Left renal cortex interstitium (tissue), 4 donors: ENCODE measurements at places on chromosomes 1 and 21. TPM values are rescaled to one million over a fixed set of nuclear protein-coding genes. Genes with fewer than 3 reads are reported as not detected.

DNA sequence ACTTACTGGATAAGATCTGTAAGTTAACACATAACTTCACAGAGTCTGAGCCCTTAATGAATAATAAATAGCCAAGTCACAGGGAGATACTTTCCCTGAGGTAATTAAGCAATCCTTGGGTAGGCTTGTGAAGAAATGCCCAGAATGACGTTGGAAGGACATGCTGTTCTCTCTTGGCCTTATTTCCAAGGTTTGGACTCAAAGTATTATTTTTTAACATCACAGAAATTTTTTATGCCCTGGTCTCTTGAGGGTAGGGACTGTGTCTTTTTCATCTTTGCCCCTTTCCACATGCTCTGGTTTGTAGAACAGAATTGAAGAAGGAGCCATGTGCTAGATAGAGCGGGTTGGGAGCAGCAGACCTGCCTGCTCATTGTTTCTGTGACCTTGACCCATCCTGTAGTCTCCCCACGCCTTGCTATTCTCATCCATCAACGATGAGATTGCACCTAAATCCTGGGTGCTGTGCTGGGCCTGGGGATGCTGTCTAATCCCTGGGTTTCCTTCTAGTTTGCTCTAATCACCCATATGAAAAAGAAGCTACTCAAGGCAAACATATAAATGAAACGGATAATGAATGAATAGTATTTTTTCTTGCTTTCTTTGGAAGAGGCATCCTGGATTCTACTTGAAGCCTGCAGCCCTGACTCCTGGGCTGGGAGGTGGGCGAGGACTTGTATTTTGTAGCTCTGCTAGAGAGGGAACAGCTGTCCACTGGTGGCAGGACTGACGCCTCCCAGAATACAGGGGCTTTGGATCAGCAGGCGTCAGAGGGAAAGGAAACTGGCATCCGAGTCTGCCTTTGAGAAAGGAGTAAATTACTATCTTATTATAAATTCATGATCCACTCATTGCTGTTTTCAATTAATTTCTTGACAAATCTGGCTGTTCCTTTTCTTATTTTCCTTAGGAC, 17.5 kb upstream of the LAMTOR5 start:
- no peak for DNase-seq

DNA sequence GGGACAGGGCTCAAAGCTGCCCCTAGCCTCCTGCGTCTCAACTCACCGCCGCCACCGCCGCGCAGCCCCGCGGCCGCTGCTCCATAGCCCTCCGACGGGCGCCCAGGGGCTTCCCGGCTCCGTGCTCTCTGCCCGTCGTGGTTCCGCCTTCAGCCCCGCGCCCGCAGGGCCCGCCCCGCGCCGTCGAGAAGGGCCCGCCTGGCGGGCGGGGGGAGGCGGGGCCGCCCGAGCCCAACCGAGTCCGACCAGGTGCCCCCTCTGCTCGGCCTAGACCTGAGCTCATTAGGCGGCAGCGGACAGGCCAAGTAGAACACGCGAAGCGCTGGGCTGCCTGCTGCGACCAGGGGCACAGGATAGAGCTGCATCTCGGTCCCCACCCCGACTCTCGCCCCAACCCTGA, at the start of gene TNFRSF25:
Gene TNFRSF25, minus strand, starts transcription at position 151 of the 400 bp plus-strand sequence. Its CDS starts 66 bp downstream, at position 85.
- DNase-seq = no peak

GRCh38 chr1:145847827-145848226, 2.4 kb downstream of the NUDT17 start:
- no peak for DNase-seq

DNA sequence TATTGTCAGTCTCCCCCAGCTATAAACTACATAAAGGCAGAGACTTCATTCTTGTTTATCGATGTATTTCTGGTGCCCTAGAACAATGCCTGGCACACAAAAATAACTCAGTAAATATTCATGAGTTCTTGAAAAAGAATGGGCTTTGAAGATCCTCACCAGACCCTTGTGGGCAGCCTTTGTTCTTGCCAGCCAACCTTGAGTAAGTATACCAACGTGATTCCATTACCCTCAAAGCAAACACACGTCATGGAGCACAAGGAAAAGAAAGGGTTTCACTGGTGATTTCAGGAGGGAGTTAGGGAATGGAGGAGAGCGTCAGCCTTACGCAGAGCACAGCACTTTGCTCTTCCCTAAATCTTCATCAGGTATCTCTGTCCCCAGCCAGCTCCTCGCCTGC, 29.4 kb downstream of the NMNAT2 start:
- no peak for DNase-seq

GRCh38 chr1:30328401-30329262, 394.8 kb downstream of the MATN1 start:
- no peak for DNase-seq

GRCh38 chr1:234906654-234907053, 222.0 kb downstream of the TOMM20 start:
- DNase-seq = no peak

DNA sequence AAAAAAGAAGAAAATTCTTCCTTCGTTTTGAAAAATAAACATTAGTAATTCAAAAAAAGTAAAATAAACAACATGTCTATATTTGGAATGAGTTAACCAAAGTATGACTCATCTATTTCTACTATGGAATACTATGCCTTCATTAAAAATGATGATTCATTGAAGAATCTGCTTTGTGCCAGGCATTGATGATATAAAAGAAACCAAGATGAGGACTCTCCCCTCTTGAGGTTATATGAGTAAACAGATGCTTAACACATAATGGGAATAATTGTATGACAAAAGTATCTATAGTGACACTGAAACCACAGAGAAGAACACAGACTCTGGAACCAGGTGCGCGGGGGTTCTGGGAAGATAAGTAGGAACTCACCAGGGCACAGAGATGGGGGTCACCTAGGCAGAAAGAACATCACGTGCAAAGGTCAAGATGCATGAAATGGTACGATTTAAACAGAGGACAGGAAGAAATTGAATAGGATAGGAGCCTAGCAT, 18.8 kb downstream of the ELF3 start:
- no peak for DNase-seq

DNA sequence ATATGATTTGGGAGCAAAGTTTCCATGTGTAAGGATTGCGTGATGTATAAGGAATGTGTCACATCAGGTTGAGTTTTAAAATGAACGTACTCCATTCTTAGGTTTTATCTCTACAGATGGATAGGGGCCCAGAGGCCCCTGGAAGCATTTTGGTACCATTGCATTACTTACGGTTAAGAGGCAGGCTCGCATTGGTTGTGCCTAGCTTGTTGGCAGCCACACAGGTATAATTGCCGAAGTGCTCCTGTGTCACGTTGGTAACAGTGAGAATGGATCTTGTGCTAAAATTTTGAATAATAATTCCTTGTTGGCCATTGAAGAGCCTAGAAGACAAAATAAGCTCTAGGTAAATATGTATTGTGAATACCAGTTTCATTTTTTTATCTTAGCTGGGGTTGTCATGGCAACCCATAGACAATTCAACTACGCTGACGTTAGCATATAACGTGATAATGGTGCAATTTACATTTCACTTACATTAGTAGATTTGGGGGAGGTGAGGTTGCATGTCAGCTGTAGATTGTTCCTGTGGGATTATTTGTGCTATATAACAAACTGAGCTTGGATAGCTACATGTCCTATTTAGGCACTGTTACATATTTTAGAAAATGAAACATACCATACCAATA, 511.9 kb upstream of the ZRANB2 start:
- no peak for DNase-seq

DNA sequence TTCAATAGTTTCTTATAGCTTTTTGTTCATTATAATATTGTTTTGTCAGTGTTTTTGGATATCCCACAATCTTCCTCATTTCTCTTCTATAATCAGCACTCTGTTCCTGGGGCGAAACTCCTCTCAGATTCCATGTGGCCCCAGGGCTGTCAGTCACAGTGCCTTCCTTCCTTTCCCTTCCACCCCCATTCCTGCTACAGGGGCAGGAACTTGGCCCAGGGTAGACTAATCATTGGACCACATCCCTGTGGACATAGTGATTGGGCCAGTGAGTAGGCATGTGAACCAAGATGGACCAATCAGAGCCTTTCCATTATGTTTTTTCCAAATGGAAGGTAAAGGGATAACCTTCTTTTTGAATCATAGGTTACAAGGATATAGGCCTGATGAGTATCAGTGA, 78.3 kb downstream of the PGM1 start:
- DNase-seq = no peak

The FGR gene
- polyA plus RNA-seq = 1.5 TPM

GRCh38 chr1:111470596-111470995, 3.2 kb upstream of the C1orf162 start:
- no peak for DNase-seq

The LINGO4 gene
- not detected for polyA plus RNA-seq

GRCh38 chr1:58089898-58090534, 456.5 kb downstream of the OMA1 start:
- DNase-seq = no peak

DNA sequence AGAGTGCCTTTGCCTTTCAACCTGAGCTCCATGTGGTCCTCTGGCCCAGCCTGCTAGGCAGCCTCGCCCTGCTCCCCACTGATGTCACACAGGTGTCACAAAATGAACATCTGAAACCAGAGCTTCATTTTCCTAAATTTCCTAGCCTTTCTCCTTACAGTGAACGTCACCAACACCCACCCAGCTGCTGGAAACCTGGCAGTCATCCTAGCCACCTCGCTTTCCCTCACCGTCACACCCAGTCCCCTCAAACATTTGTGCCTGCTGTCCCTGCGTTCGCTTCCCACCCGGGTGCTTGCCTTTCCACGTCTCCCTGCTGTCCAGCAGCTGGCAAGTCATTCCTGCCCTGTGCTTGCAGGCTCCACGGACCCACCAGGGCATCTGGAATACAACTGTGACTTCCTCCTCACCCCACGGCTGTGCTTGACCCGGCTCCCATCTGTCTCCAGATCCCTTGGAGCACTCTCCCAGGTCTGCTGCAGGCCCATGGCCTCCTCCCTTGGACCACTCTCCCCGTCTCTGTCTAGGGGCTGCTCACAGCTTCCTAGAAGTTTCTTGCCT, 23.5 kb downstream of the ADARB1 start:
- DNase-seq = no peak

DNA sequence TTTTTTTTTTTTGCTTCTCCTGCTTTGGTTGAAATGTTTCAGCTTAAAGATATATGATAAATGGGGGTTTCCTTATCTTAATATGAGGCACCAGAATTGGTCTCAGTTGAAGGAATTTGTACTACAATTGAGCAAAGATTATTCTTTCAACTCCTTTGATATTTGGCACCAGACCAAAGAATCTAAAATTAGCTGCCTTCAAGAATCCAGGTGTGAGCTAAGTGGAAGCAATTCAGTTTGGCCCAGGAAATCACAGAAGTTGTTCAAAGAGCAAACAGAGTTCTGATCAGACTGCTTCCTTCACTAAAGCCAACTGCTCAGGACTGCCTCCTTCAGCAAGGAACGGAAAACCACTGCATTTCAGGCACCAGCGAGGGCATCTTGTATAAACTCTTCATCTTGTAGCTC, 68.3 kb upstream of the BCAR3 start:
- no peak for DNase-seq

DNA sequence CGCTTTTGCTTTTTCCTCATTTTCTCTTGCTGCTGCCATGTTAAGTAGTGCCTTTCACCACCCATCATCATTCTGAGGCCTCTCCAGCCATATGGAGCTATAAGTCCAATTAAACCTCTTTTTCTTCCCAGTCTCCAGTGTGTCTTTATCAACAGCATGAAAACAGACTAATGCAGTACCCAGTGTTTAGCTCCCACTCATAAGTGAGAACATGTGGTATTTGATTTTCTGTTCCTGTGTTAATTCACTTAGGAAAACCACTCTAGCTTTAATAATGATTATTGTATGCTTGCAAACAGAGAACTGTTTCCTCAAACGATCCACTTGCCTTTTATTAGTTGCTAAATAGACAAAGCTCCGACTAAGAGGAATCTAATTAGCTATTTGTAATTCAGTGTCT, 43.3 kb downstream of the IL23R start:
- no peak for DNase-seq

- DNase-seq = no peak
These were observed 42.0 kb downstream of the S1PR1 start for GRCh38 chr1:101278845-101279244.

The C1orf53 gene
- polyA plus RNA-seq = 1.7 TPM

DNA sequence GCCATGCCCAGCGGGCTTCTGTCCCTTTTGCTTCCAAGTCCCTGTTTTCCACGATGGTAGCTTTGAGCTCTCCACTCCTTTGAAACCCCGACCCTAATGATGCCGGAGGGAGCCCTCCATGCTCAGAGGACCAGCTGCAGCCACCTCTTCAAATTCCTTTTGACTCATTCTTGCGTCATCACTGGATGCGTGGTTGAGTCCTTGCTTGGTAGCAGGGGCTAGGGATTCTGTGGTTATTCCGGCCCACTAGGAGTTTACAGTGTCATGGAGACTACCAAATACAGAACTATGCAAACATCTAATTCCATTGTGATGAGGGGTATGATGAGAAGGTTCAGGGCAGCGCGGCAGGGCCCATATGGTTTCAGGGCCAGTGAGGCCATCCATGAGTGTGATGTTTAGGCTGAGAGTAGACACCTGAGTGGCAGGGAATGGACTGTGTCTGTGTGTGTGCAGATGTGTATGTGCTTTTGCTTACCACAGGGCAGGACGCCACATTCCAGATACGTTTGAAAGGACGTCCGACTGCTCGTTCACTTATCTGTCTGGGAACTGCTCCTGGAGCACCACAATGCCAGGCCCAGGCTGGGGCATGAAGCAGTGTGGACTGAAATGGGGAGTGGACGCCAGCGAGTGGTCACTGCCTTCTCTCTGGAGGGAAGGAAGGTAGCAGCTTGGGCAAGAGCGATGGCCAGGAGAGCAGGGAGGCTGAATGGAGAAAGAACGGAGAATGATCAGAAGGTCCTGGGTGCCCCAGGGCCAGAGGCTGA, 30.4 kb upstream of the ZBTB21 start:
- DNase-seq = no peak

GRCh38 chr1:171803045-171803444, 21.6 kb downstream of the METTL13 start:
- no peak for DNase-seq

The SLC30A2 gene
- polyA plus RNA-seq = 4.4 TPM

The PKLR gene
- polyA plus RNA-seq = 5.4 TPM

DNA sequence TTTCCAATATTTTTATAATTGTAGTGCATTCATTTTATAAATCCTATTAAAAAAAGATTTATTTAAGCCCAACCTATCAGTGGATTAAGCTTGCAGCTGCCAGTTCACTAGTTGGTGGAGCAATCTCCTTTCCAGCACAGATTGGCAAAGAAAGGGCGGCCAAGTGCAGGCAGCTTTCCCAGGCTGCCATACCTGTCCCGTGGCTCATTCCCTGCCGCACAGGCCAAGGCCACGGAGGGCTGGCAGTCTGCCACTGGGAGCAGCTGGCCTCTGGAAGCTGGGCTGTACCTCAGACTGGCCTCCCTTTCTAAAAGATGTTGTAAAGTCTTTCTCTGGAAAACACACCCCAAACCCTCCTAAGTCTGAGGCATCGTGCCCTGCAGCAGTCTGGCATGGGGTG, 74.2 kb downstream of the SIM2 start:
- no peak for DNase-seq
